Body of pancreas (tissue), 4 donors: ENCODE measurements at places on chromosomes 2 and 18. TPM values are rescaled to one million over a fixed set of nuclear protein-coding genes. Genes with fewer than 3 reads are reported as not detected.

GRCh38 chr2:170247333-170247732 is 69.4 kb downstream of the MYO3B start:
- DNase-seq = no peak

The DRC1 gene
- total RNA-seq = not detected

- DNase-seq = peak; percentile 50
Observed at GRCh38 chr2:31523871-31524492, 56.8 kb downstream of the SRD5A2 start.

The NR4A2 gene
- 5.9 TPM for total RNA-seq

DNA sequence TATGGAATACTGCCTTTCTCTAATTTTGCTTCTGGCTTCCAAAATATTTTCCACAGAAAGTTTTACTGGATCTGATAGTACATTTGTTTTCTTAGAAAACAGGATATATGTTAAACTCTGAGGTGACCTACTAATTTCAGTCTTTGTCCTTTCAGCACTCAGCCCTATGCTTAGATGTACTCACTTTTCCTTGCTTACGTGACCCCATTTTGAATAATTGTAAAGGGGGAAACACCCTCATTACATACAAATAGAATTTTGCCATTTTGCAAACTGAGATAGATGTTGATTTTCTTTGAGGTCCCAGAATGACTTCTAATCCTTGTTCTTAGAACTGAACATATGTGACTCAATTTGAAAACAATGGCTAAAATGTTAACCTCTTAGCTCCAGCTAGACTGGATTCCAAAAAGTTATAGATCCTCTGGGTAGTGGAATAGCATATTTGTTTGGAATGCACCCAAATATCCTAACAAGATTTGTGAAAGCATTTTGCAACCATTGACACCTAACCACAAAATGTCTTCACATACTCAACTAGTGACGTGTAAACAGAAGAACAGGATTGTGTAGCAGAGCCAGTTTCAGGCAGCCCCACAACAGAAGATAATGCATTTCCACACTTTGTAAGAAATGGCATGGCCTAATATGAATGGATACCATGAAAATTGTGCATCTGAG is 44.8 kb upstream of the EHBP1 start:
- no peak for DNase-seq

DNA sequence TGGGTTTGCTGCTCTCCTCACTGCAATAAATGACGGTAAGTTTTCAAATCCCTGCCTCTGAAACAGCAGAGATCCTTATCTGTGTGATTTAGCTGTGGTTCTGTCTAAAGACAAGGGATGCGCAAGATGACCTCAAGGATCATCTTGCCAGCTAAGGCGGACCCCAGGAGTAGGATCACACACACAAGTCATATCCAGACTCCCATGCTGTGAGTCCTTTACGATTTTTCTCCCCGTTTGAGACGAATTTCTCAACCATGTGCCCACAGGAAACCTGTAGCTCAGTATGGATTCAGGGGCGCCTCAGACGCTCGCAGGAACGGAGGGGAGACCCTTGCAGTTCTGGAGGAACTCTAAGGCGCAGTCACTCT is 11.1 kb upstream of the DCTN1 start:
- DNase-seq = no peak

The PTPRN gene
- total RNA-seq = 18.7 TPM

DNA sequence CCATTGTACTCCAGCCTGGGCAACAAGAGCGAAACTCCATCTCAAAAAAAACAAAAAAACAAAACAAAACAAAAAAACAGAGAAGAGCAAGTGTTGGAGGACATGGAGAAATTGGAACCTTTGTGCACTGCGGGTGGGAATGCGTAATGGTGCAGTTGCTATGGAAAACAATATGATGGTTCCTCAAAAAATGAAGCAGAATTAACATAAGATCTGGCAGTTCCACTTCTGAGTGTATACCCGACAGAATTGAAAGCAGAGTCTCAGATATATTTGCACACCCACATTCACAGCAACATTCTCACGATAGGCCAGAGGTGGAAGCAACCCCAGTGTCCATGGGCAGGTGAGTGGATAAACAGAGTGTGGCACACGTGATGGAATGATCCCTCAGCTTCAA is 11.0 kb upstream of the RALB start:
- no peak for DNase-seq

DNA sequence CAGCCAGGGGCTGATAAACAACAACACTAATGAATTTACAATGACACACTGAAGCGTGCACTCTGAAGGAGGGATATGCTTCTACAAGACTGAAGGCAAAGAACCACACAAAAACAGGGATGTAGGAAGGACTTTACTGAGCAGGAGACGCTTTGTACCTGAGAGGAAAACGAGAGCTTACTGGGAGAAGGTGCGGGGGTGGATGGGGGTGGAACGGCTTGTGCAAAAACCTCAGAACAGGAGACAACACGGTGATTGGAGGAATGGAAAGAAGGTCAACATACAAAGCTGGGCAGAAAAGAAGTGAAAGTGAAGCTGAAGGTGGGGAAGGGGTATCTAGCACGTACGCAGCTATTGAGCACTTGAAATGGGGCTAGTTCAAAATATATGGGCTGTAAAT is 93.1 kb downstream of the SLC8A1 start:
- no peak for DNase-seq

- no peak for DNase-seq
Observed at GRCh38 chr2:237304763-237305514, 109.0 kb downstream of the COL6A3 start.
